Fibroblast of mammary gland (primary cell): ENCODE measurements at places on chromosomes 3 and 15.

DNA sequence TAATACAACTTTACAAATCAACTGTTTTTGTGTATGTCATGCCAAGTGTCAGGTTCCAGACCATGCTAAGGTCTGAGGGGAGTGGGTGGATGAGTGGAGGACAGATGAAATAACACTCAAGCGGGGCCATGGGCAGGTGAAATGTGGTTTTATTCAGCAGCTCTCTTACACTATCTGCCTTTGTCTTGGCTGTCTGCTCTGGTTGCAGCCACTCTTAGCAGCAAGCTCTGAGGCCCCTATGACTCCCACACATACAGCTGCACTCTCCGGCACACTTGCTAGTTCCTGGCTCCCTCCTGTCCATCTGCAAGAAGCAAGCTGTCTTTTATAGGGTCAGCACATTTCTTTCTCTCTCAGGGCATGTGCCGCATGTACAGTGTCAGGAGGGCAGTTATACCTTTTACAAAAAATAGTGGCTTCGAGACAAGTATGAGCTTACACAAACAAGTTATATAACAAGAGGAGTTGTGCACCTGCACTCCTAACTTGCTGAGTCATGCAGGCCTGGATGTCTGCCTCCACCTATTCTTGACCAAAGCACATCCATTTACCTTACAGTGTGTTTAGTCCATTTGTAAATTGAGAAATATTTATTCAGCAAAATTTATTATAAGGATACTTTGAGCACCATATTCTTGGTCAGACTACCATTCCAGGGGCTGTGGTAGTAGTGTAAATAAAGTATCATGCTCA, 683.7 kb upstream of the CBLB start:
- no peak for DNase-seq

DNA sequence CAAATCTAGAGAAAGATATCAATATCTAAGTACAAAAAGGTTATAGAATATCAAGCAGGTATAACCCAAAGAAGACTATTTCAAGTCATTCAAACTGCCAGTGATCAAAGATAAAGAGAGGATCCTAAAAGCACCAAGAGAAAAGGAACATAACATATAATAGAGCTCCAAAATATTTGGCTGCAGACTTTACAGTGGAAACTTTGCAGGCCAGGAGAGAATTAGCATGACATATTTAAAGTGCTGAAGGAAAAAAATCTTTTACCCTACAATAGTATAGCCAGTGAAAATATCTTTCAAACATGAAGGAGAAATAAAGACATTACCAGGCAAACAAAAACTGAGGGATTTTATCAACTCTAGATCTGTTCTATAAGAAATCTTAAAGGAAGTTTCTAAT, 254.3 kb upstream of the ARHGEF26 start:
- no peak for DNase-seq

DNA sequence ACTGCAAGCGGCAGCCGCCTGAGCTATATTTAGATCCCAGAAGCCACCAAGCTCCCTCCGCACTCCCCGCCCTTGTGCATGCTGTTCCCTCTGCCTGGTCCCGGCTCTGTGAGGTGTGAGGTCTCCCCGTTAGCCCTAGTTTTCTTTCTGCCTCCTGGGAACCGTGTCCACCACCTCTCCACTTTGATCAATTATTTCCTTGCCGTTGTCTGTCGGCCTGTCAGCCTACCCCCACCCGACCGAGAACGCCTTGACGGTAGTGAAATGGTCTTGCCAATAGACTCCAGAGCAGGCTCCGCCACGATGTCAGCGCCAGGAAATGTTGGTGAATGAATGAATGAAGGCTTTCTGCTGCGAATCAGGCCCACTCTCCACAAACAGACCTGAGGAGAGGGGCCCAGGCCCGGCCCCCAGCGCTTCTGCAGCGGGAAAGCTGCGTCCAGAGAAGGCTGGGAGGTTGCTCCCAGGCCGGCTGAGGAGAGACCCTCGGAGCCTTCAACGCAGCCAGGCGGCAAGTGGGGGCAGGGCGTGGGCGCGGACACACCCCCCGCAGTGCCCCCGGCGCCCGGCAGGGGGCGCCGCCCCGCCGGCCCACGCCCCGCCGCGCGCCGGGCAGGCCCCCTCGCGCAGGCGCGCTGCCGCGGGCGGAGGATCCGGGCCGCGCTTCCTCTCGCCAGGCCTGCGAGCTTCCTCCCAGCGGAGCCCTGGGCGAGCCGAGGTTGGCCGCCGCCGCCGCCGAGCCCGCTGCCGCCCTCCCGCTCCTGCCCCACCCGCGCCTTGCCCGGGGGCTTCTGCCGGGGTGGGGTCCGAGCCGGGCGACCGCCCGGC, at the start of gene CSK:
Gene CSK, plus strand, starts transcription at position 650 of the 828 bp plus-strand sequence. CDS start 16,218 bp downstream, outside the sequence.
- DNase-seq: peak; percentile 53

DNA sequence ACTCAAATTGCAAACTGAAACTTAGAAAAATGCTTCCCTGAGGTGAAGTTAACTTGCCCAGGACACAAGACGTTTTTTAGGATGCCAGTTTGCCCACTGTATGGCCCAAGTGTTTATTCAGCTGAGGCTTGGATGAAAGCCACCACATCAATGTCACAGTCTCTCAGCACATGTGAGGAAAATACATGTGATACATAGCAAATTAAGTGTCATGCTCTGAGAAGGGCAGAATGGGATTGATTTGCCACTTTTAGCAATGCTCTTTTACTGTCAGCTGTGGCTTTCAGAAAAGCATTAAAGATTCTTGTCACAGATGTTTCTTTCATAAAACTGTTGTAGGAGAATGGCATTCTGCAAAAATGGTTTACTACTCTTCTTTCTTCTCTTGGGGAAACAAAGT, 165.5 kb downstream of the ZIC1 start:
- DNase-seq: no peak

- no peak for DNase-seq
Measured at GRCh38 chr3:65950340-65951326, 88.1 kb downstream of the MAGI1 start.

GRCh38 chr3:127979473-127979872, 64.4 kb downstream of the KBTBD12 start:
- DNase-seq: no peak

- no peak for DNase-seq
Measured at GRCh38 chr3:129162729-129163579, 2.1 kb upstream of the ISY1 start.

GRCh38 chr3:3145831-3146230, 19.1 kb downstream of the TRNT1 start:
- DNase-seq: peak; percentile 11

GRCh38 chr3:12907729-12908128, 66.4 kb upstream of the RPL32 start:
- DNase-seq: no peak

DNA sequence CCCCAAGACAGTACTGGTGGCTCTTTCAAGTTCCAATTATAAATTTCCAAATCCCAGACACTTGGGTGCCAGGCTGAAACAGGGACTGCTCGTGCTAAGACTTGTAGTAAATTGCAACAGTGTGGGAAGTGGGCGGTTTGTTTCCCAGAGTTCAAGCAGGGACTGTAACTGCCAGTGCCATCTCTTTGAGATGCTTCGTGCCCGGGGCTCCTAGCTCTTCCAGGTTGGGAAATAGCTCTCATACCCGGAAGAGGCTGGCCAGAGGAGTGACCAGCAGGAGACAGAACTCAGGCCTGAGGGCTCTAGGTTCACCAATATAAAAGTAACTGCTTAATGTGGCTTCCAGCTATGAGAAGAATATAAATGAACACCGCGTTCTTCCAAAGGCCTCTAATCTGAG, 54.0 kb upstream of the NEO1 start:
- DNase-seq: no peak
